ENCODE measurements at places on chromosomes 6 and 20.

DNA sequence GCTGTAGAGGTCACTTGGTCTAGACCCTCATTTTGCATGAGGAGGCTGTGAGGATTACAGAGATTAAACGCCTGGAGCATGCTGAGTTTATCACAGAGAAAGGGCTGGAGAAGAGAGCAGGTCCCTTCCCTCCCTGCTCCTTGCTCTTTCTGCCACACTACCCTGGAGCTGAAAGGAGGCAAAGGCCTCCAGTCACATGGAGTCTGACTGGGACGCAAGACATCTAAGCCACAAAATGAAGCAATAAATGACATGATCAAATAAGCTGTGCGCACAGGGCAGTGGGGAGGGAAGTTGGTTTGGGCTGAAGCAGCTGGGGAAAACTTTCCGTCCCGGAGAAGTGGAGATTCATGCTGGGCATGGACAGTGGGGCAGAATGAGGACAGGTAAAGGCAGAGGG, 33.3 kb downstream of the ATXN1 start:
- no peak for DNase-seq

DNA sequence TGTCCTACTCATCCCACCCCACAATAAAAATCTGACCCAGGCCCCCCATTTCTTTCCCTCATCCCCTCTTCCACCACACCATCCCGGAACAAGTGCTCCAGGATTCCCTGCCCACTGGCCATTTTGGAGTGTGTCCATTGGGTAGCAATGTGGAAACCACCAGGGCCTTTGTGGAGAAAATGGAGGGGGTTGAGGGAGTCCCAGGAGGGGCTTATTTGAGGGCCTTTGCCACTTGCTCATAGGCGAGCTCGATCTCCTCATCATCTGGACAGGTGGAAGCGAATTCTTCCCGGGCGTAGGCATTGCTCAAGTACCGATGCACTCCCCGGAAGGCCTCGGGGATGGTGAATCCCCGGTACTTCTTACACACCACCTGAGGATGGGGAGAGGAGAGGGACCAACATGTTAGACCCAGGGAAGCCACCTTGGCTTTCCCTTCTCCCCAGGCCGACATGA, 1.6 kb upstream of the DDAH2 start:
- no peak for DNase-seq

- no peak for DNase-seq
Measured at GRCh38 chr6:50663806-50664205, 49.5 kb upstream of the TFAP2D start.

GRCh38 chr6:5998711-5999687, 7.7 kb downstream of the NRN1 start:
- no peak for DNase-seq

GRCh38 chr6:110331816-110332215, 26.3 kb downstream of the METTL24 start:
- DNase-seq, result no peak

DNA sequence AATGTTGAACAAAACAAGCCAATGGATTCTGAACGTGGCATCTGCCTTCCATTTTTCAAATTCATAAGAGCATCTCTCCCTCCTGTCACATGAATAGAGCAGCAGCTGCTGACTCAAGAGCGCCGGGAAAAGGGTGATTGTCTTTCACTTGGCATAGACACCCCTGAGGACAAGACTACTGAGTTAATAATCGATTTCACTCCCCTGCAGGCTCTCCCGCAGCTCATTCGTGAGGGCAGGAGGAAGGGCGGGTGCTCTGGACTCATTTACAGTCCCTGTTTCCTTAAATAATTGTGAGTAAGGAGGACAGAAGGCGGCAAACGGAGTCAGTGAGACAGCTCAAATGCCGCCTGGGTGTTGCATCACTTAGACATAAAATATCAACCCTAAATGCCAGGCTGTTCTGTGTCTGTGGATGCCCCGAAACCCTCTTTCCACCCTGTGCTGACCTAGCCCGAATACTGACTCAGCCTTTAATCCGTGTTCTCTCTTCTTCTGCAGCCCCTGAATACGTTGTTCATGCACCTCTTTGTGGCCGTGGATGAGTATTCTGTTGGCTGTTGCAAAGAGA, 21.6 kb downstream of the CFAP61 start:
- no peak for DNase-seq

GRCh38 chr6:157398151-157398550, 17.2 kb downstream of the ZDHHC14 start:
- DNase-seq, result no peak

GRCh38 chr6:100300221-100300736, 164.4 kb downstream of the SIM1 start:
- no peak for DNase-seq
